CD8-positive, alpha-beta T cell (primary cell): ENCODE measurements at places on chromosomes 7 and 10. TPM values are rescaled to one million over a fixed set of nuclear protein-coding genes. Genes with fewer than 3 reads are reported as not detected.

The FAM149B1 gene
- total RNA-seq, result 6.3 TPM

The GRID1 gene
- total RNA-seq, result not detected

The SHTN1 gene
- total RNA-seq, result not detected

The TMEM139 gene
- 0.24 TPM for total RNA-seq

The MARVELD1 gene
- total RNA-seq, result 0.39 TPM

The CNNM2 gene
- total RNA-seq, result 9.5 TPM

The TAF5 gene
- total RNA-seq, result 4.0 TPM

The PEX1 gene
- total RNA-seq, result 18.1 TPM

The AKR1B1 gene
- total RNA-seq, result 63.9 TPM

The SLC13A1 gene
- total RNA-seq, result not detected
